ENCODE measurements at places on chromosomes 7 and 10.

DNA sequence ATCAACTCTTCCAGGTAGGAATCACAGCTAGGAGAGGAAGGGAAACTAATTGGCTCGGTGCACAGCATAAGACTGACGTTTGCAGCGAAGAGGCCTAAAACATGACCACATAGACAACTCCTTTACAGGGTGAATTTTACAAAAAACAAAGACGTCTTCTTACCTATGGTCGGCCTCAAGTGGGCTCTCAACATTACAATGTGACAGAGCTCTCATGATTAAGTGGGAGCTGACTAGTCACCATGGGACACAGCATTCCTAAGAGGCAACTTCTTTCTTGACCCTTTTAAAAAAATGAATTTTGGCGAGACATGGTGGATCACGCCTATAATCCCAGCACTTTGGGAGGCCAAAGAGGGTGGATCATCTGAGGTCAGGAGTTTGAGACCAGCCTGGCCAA is 4.6 kb downstream of the PDIA4 start:
- DNase-seq = no peak

GRCh38 chr7:44062180-44062902 is 3.0 kb downstream of the PGAM2 start:
- DNase-seq = no peak

- no peak for DNase-seq
These were observed 217.4 kb downstream of the WDR37 start for GRCh38 chr10:1273372-1274105.

DNA sequence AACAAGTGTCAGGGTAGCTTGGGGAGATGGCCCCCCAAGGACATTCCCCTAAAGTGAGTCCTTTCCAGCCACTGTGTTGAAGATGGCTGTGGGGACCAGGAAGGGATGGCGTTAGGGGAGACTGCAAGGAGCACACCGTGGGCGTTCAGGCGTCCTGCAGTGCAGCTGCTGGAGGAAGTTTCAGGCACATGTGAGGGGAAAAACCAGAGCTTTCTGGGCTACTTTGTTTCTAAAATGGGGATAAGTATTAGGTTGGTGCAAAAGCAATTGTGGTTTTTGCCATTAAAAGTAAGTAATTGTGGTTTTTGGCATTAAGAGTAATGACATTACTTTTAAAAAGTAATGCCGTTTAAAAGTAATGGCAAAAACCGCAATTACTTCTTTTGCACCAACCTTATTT is 14.3 kb downstream of the PRF1 start:
- no peak for DNase-seq

GRCh38 chr10:26296360-26296759 is 79.8 kb downstream of the GAD2 start:
- no peak for DNase-seq

- no peak for DNase-seq
These were observed 706.8 kb upstream of the POT1 start for GRCh38 chr7:125636320-125636962.

DNA sequence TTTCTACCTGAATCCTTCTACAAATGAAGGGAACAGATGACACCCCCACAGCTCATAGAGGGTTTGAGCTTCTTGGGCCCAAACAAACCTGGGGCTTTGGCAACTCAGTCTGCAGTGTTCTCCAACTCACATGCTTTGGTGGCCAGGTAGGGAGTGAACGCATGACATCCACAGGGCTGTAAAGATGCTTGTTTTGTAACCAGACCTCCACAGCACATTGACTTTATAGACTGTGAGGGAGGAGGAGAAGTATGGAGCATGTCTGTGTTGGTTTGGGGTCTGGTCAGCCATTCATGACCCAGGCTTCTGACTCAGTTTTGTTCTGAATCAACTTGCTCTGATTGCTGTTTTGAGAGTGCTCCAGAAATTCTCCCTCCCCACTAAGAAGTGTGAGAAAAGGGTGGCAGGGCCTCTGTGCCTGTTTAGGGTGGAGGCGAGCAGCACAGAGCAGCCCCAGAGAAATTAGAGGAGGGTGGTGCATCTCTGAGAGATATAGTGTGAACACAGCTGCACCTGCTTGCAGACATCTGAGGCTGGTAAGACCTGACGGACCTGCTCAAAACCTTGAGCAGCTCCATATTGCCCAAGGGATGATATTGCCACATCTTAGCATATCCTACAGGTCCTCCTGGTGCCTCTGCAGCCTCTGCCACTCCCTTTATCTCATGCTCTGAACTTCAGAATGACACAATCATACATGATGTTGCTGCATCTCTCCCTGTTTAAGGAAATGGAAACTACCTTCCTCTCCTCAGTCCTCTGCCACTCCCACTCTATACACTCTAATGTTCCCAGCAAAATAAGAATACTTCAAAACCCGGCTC is 287.7 kb downstream of the ABCA13 start:
- no peak for DNase-seq

DNA sequence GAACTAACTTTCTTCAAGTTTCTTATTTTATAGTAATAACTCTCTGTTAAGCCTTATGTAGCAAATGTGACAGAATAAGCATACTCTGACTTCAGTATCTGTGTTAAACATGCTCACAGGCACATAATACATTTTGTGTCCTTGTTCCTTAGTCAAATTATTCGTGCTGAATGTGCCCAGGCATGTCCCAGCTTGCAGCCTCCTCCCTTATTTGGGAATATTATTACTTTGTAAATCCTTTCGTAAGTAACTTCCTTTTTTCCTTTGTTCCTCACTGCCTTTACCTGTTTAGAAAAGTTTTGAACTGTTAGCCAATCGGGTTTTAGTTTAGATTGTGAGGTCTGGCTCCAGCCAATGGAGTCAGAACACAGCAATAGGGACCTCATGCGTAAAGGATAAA is 46.9 kb downstream of the GALNT11 start:
- DNase-seq = no peak

DNA sequence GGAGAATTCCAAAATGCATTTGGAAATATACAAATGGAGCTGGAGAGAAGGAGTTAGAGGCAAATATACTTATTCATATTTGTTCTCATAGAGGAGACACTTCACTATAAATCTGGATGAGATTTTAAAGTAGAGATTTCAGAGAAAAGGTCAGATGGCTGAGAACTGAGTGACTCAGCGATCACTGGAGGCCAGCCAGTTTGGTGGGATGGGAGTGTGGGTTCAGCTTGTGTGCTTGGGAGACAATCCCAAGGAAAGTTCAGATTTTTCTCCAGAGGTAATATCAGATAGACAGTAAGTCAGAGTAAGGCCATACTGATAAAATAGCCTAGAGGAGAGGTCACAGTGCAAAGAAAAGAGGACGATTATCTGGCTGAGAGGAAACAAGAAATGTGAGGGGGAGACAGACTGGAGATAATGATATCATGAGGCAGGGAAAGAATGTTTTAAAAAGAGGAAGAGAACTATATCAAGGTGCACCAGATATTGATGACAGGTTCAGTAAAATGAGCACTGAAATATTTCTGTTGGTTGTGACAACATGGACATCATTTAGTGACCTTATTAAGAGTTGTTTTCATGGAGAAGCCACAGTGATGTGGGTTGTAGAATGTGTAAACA is 67.0 kb downstream of the MDFIC start:
- DNase-seq = no peak

DNA sequence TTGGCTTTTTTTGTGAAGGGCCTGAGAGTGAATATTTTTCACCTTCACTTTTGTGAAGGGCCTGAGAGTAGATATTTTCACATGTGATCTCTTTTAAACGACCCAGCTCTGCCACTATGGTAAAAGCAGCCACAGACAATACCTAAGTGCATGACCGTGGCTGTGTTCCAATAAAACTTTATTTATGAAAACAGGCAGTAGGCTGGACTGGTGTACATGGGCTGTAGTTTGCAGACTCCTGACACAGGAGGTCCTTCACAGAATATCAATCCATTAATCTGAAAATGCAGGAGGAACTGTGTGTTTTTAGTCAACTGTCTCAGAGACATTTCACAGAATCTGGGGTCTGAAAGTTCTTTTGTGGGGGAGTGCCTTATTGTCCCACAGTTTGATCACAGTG is 186.9 kb downstream of the PRKCQ start:
- DNase-seq = no peak

- DNase-seq = no peak
These were observed 417.1 kb downstream of the SUGCT start for GRCh38 chr7:40551685-40552576.

DNA sequence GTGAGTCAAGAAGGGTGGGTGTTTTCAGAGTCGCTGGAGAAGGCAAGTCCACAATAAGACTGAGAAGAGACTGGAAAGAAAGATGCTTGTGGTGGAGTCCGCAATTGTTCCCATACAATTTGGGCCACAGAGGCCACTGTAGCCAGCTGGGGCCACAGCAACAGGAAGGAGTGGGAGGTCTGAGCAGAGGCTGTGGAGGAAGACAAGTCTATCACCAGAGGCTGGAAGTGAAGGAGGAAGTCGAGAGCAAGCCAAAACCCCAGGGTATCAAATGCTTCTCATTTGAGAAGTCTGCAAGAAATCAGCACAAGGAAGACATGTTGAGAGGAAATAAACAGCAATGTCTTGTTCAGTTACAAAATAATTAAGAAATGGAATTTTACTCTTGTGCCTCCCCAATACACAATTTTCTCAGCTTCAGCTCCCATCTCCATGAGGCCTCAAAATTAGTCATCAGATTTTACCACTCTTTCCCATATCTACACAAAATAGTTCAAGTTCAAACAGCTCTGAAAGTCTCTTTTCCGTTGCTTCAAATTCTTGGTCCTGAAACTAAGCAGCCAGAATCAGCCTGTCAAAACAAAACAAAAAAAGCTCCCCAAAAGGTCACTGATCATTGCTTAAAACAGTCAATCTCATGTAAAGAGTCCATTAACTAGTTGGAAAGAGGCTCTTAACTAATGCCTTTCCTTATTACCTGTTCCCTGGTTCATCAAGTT is 31.6 kb downstream of the SLC16A12 start:
- no peak for DNase-seq

- no peak for DNase-seq
These were observed 1310.8 kb downstream of the XPNPEP1 start for GRCh38 chr10:108612485-108612884.

- no peak for DNase-seq
These were observed 41.9 kb downstream of the WIPI2 start for GRCh38 chr7:5231811-5232484.

- DNase-seq = no peak
These were observed 20.7 kb downstream of the OR13A1 start for GRCh38 chr10:45294681-45295080.

DNA sequence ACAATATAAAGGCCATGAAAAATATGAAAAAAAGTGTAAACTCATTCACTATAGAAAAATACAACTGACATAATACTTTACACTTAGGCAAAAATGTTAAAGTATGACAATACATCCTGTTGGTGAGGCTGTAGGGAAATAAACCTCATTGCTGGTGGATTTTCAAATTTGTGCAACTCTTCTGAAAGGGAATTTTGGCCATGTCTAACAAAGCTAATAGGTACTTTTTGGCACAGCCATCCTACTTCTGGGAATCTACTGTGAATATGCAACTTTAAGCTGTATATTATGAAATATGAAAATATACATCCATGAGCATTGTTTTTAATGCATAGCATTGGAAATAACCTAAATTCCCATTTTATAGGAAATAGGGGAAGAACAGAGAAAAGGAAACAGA is 13.4 kb upstream of the COA1 start:
- no peak for DNase-seq

Data from stimulated activated CD8-positive, alpha-beta memory T cell treated with anti-CD3 and anti-CD28 coated beads, Interleukin-15, amount 100 ng/mL, for 48 hours (primary cell).